GM12878 (cell line): ENCODE measurements at places on chromosomes 5 and 9.

- no peak overlapping the region for H3K27ac ChIP-seq
- no peak for DNase-seq
Observed at GRCh38 chr9:20538092-20538491, 84.2 kb downstream of the MLLT3 start.

DNA sequence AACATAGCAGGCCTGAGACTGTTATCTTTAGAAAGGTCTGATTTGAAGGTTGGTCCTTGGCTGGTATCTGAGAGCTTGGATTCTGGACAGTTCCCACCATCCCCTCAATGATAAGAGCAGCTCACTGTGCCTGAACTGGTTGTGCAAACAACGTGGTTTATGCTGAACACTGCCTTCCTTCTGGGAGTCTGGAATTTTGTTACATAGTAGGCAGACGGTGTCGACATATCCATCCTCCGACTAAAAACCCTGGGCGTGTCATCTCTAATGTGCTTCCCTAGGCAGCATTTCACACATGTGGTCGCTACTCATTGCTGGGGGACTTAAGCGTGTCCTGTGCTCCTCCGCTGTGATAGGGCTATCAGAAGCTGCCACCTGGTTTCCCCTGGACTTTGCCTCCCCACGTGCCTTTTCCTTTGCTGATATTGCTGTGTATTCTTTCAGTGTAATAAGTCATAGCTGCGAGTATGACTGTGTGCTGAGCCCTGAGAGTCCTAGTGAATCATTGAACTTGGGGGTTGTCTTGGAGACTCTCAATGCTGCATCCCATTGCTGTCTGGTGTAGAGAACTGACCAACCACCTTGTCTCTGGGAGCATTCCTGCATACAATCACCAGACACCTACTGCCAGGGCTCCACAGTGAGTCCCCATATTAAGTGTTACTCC lies 119.1 kb upstream of the TBC1D2 start:
- H3K4me3 ChIP-seq, result no peak overlapping the region
- no peaks in the 10 kb centered on the region for H3K36me3 ChIP-seq
- H3K4me1 ChIP-seq, result peaks cover 4% of the 10 kb centered on the region; the same call in 1 of the 2 replicates
- no peaks in the 10 kb centered on the region; the same call in 1 of the 2 replicates for H3K27me3 ChIP-seq

DNA sequence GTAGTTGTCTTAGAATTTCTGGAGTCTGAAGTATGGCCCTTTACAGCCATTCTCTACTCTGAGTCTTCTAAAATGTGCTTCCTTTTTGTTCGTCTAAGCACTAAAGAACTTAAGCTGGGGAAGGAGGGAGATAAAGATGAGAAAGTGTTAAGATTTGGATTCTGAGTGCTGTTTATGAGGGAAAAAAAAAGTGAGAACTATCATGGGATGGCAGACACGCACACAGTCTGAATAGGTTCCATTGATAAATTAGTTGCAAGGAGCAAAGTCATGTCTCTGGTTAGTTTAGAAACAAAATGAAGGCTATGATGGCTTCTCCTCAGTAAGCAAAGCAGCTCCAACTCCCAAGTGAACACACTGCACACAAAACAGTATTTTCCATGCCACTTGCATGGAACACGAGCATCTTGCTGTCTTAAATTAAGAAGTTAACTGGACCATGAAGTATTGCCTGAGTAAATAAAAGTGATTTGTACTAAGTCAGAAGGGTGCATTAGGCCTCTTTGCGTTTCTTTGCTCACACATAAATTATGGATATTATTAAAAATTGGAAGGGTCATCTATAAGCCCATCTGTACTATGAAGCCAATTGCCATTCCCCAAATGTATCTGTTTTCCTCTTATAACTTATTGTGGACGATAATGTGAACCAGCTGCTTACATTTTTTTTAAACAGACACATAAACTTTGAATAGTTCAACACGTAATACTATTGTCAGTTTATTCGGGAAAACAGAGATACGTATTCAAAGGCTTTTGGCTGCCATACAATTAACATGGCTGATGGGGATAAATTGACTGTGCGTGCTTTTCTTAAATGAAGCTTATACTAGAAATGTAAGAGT lies 199.3 kb downstream of the SGCD start:
- H3K4me3 ChIP-seq, result no peak overlapping the region
- no peaks in the 10 kb centered on the region for H3K27me3 ChIP-seq
- no peaks in the 10 kb centered on the region for H3K4me1 ChIP-seq
- no peak for DNase-seq
- H3K36me3 ChIP-seq, result no peaks in the 10 kb centered on the region
- H3K27ac ChIP-seq, result no peak overlapping the region

- no peaks in the 10 kb centered on the region for H3K4me1 ChIP-seq
- H3K4me3 ChIP-seq, result no peak overlapping the region
- DNase-seq, result no peak
- no peak overlapping the region for H3K27ac ChIP-seq
Observed at GRCh38 chr5:55966284-55966683, 28.5 kb downstream of the IL6ST start.

GRCh38 chr5:170310256-170310926 lies 12.8 kb upstream of the LCP2 start:
- peaks cover 15% of the 10 kb centered on the region for H3K4me1 ChIP-seq
- DNase-seq, result no peak
- H3K4me3 ChIP-seq, result no peak overlapping the region
- H3K27me3 ChIP-seq, result no peaks in the 10 kb centered on the region
- H3K36me3 ChIP-seq, result no peaks in the 10 kb centered on the region

DNA sequence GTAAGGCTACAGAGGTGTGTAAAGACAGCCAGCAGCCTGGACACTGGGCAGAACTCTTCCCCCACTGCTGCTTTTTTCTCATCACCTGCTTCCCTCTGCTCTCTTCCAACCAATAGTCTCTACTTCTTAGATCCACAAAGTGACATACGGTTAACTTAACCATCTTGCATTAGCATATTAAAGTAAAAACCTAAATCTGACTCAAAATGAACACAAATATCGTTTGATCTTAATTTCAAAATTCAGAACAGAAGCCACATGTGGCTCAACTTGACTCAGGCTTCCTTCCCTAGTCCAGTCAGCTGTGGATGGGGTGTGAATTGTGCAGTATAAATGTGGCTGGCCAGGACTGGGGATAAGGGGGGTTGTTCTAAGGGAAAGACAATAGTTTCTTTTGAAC lies 114.3 kb downstream of the STARD4 start:
- no peak overlapping the region for H3K4me3 ChIP-seq
- no peaks in the 10 kb centered on the region for H3K4me1 ChIP-seq
- no peaks in the 10 kb centered on the region for H3K27me3 ChIP-seq
- H3K27ac ChIP-seq, result no peak overlapping the region
- no peak for DNase-seq

GRCh38 chr5:107056278-107056677 lies 614.5 kb downstream of the EFNA5 start:
- H3K4me1 ChIP-seq, result no peaks in the 10 kb centered on the region
- H3K27me3 ChIP-seq, result no peaks in the 10 kb centered on the region
- no peak overlapping the region for H3K27ac ChIP-seq
- no peak for DNase-seq

GRCh38 chr5:139744471-139745131 lies 51.0 kb upstream of the PSD2 start:
- no peaks in the 10 kb centered on the region for H3K36me3 ChIP-seq
- H3K27me3 ChIP-seq, result peaks cover 14% of the 10 kb centered on the region
- no peak for DNase-seq
- H3K4me3 ChIP-seq, result no peak overlapping the region

DNA sequence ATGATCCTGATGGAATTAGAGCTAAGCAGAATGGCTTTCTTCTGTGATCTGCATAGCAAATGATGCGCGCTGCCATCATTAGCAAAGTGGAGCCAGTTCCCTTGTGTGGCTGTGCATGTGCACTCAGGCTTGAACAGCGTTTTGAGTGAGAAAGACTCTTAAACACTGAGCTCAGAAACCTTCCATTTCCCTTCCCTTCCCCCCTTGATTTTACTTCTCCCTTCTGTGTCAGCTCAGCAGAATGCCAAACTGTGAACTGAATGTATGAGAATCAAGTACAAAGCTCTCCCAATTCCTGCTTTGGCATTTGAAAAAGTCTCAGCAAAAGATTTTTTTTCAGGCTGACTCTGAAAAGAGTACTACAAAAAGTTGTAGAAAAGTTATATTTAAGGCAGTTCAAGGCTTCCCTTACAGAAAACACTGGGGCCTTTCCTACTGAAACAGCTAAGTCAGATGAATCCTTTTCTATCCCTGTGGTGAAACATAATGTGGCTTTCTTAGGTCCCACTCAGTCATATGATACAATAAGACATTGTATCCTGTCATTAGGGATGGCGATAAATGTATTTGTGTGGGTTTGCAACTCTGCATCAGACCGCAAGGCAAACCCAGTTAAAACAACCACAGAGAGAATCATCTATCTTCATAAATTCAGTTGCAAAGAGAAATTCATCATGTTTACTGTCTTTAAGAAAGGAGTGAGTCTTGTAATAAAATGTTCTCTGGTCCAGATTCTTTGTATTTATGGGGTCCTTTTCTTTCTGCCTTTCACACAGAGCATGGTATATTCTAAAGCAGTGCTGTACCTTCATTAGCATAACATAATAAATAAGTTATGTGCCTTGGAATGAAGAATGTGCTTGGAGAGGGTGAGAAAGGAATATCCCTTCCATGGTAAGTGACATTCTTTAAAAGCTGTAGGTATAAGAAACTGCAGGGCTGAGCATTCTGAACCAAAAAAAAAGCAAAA lies 222.6 kb downstream of the CAAP1 start:
- H3K4me1 ChIP-seq, result no peaks in the 10 kb centered on the region
- H3K4me3 ChIP-seq, result no peak overlapping the region
- DNase-seq, result no peak
- H3K36me3 ChIP-seq, result no peaks in the 10 kb centered on the region

GRCh38 chr5:168666356-168666755 lies 87.2 kb upstream of the PANK3 start:
- DNase-seq, result no peak
- no peak overlapping the region for H3K4me3 ChIP-seq
- H3K27me3 ChIP-seq, result no peaks in the 10 kb centered on the region
- H3K36me3 ChIP-seq, result no peaks in the 10 kb centered on the region
- no peaks in the 10 kb centered on the region for H3K4me1 ChIP-seq
